ENCODE measurements at places on chromosomes 5 and 9.

GRCh38 chr5:154826-155225, 36.5 kb upstream of the LRRC14B start:
- DNase-seq, result no peak

DNA sequence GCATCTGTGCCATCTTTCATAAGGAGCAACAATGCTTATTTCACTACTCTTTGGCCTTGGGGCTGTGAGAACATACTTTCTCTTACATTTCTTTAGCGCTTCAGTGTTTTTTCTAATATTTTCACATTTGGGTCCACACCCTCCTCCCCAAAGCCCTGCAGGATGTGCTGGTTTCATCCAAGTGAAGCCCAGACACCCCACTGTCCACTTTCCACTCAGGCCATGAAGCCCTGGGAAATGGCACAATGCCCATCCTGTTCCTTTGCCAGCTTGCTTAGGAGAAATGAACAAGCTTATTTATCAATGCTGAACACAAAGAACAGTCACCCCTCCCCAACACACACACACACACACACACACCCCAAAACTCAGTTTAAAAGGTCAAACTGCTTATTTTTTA, 17.3 kb upstream of the TMOD1 start:
- DNase-seq, result no peak

- no peak for DNase-seq
These were observed 331.3 kb upstream of the CCNG1 start for GRCh38 chr5:163106098-163106497.

- no peak for DNase-seq
These were observed 123.7 kb downstream of the PSD2 start for GRCh38 chr5:139919308-139919707.

DNA sequence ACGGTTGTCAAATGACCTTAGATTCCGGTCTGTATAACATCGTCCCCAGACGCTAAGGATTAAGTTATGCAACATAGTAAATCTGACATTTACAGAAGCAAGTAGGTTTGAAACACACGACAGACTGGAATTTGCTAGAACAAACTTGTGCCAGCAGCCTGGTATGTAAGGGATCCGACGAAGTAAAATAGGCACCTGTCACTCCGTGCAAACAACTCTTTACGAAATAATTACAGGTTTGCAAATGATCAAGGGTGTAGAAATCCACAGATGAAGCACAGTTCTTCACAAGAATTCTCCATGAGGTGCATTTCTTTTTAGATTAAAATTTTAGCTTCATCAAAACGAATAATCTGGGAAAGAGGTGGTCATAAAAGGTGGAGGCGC, 508 bp downstream of the MOCS2 start:
- no peak for DNase-seq

GRCh38 chr9:121633119-121633714, 18.2 kb upstream of the DAB2IP start:
- DNase-seq, result no peak

DNA sequence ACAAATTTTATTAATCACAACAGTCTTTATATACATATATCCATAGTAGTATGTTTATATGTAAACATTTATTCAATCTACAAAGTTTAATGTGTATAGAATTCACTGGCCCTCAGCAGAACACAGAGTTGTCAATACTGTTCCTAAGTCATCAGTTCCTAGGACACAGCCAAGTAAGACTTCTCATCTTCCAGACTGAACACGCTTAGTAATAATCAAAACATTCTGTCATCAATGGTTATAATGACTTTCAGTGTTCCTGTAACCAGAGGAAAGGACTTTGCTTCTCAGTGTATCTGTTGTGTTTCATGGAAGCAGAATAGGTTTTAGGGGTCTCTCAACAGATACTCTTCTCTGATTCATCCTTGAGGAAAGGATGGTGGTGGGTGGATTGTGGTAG, 82.2 kb downstream of the SMIM23 start:
- DNase-seq, result no peak

DNA sequence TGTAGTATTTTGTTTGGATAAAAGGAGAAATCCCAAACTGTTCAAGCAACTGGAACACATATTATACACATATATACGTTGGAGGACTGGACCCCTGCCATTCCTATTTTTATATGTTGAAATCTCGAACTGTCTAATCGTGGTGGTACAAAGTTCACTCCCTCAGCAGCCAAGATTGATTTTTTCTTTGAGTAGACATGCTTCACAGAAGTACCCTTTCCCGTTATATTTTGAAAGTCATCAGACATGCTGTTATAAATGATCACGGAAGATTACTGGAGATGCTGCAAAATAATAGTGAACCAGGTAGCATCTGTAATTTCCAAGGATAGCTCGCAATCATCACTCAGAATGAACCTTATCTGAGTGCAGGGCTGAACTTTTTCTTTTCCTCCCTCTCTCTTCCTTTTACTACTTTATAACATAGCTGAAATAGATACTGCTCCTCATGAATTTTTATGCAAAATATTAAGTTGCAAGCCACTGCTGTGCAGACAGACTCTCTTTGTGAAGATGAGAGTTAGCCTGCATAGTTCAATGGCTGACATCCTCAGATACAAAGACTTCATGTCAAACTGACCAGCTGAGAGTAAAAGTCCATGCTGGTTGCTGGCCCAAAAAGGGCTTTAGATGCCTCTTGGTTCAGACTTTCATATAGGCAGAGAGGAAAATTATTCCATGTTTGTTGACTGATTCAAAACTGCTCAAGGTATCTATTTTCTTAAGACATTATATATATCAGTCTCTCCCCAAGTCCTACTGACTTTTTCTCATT, 451.9 kb downstream of the TMEM38B start:
- no peak for DNase-seq

DNA sequence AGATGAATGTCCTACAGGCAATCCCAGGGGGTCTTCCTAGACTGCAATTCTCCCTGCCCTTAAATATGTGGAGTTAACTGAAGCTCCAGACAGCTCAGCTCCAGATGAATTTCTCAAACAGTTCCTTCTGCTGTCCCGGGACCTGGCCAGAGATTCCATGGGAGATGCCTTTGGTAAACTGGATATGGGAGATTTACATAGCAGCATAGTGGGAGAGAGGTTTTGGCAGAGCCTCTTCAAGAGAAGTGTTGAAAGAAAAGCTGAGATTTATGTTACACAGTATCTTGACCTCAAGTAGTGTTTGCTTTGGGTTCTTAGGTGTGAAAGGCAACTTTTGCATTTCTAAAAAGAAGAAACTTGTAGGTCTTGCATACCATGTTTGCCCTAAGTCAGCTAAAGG, 364.9 kb downstream of the ARRDC3 start:
- DNase-seq, result no peak

- DNase-seq, result no peak
These were observed 82.8 kb upstream of the PARP8 start for GRCh38 chr5:50583621-50584020.

GRCh38 chr5:148746826-148747535, 79.4 kb upstream of the ADRB2 start:
- no peak for DNase-seq

DNA sequence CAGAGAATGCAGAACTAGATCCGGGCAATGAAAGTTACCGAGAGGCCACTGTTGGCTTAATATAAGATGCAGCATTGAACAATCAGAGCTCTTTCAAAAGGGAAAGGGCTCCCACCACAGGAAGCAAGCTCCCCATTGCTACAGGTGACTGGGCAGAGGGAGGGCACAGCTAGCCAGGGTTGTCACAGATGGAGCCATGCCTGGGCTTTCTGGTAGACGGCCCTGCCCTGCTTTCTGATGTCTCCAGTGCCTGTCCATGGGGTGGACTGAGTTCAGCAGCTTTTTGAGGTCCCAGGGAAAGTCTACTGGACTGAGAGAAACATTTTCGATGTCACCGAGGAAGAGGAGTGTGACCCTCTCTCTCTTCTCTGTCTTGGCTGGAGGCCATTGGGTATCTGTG, 14.1 kb downstream of the RGS3 start:
- no peak for DNase-seq

- no peak for DNase-seq
These were observed 16.2 kb downstream of the MIGA2 start for GRCh38 chr9:129052592-129052991.

- no peak for DNase-seq
These were observed 601 bp downstream of the ERGIC1 start for GRCh38 chr5:172834415-172835289.

DNA sequence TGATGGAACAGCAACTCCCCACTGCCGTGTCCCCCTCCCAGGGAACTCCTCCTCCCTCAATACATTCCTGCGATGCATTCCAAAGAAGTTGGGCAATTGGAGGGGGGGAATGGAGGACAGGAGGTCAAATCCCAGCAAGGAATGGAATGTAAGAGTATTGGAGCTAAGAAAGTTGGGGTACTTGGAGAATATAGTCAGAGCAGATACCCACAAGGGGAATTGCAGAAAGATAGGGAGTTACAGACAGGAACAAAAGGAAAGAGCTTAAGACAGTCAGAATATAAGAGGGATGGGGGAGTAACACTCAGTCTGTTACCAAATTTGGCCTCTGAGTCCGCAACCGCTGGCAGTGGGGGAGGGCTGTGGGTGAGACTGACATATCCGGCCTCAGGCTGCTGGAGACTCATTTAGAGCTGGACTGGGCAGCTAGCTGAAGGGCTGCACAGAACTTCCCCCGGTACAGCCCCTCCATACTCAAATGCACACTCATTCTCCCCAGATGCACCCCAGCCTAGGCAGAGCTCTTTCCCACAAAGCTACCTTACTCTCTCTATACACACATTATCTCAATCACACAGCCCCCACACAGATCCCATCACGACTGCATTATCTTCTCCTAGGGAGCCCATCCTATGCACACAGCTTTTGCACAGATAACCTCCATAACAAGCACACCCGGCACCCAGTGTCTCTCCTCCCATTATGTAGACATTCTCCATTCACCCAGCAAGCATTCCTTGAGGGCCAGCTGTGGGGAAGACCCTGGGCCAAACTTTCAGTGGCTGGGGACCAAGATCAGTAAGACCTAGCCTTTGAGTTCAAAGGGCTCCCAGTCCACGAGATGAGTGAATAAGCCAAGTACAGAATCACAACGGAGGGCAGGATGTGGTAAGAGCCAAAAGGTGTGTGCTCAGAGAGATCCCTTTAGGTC, 3.7 kb downstream of the TLN1 start:
- DNase-seq, result peak; percentile 43

- no peak for DNase-seq
These were observed 6.6 kb downstream of the ZNF618 start for GRCh38 chr9:113882636-113883164.

DNA sequence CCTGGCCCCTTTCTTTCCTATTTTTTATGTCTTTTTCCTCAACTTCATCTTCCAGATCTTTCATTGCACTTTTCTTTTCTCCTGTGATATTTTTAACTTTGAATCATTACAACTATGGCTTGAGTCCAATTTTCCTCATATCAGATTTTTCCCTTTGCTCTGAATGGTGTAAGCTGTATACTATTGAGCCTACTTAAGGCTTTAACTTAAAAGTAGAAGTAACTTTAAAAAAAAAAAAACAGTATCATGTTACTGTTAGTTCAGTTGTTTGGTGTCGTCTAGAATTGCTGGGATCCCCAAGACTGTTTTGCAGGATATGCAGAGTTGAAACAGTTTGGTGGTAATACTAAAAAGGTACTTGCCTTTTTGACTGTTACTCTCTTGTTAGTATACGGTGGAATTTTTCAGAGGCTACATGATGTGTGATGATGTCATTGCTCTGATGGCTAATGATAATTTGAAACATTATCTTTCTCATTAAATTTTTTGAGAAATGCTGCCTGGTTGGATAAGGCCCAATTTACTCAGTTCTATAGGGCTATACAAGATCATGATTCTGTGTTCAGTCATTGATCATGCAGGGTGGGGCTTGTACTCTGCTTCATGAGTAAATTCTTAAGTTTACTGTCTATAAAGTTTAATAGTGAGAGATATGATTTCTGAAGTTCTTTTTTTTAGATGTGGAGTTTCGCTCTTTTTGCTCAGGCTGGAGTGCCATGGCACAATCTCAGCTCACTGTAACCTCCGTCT, 8.8 kb downstream of the NAA35 start:
- DNase-seq, result no peak

Data from dorsolateral prefrontal cortex (tissue), 122 donors.